Naive thymus-derived CD8-positive, alpha-beta T cell (primary cell): ENCODE measurements at places on chromosomes 5 and 9.

GRCh38 chr9:123517512-123517911 is 161.5 kb downstream of the CRB2 start:
- no peak for DNase-seq

- DNase-seq: no peak
Observed at GRCh38 chr5:144467792-144468191, 297.1 kb downstream of the KCTD16 start.

- no peak for DNase-seq
Observed at GRCh38 chr5:181043285-181044092, 3.4 kb downstream of the BTNL9 start.

- DNase-seq: no peak
Observed at GRCh38 chr9:5560443-5561100, 50.2 kb downstream of the PDCD1LG2 start.

DNA sequence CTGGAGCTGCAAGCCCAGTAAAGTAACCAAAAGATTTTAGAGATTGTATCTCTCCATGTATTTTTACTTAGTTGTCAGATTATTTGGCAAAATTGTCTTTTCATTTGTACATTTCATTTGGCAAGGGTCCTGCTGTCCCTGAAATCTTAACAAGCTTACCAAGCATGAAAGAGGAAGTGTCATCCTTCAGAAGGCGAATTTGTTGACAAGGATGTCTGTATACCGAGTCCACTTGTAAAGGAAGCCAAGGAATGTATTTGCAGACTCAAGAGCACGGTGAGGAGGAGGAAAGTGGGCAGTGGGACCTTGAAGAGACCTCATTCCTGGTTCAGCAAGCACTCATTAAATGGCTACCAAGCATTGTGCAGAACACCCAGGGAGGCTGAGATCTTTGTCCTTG is 7.5 kb upstream of the OTULINL start:
- DNase-seq: no peak

- DNase-seq: no peak
Observed at GRCh38 chr5:178471711-178472110, 118.5 kb downstream of the COL23A1 start.

DNA sequence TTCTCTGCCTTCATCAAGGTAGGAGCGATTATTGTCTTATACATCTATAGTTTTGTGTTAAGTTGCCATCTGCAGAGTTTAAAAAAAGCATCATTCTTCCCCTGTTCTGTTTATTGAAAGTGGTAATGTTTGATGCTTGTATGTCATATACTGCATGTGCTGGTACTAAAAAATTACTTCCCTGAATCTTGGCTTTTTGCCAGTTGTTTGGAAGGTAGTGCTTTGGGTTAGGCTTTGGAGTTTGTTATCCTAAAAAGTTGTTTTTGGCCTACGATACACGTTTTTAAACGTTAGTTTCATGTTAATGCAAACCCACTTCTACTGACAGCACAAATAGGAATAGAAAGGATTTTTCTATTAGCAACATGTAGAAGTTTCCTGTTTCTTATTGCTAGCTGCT is 158.3 kb downstream of the GIN1 start:
- no peak for DNase-seq

GRCh38 chr5:62717301-62717933 is 138.8 kb downstream of the LRRC70 start:
- DNase-seq: no peak

DNA sequence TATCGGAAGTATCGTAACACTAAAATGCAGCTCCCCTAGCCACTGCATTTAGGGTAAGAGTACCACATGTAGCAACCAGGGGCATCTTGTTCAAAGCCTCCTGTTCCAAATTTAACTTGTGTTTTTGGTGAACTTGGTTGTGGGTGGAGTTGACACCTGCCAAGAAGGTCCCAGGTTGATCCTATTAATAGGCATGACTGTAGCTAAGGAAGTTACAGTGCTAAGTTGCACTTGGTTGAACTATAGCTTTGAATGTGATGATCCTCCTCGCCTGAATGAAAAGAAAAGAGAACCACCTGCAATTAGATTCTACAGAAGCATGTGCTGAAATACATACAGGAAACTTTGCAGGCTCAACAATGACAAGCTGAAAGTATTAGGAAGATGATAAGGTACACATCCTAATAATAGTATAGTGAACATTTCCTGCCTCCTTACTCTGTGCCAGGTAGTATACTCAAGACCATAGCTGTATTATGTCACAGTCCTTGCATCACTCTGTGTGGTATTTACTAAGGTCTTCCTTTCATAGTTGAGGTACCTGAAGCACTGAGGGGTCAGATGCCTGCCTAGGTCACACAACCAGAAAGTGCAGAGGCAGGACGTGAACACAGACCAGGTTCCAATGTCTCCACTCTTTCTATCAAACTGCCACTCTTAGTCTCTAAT is 64.5 kb upstream of the PIP5K1B start:
- no peak for DNase-seq

DNA sequence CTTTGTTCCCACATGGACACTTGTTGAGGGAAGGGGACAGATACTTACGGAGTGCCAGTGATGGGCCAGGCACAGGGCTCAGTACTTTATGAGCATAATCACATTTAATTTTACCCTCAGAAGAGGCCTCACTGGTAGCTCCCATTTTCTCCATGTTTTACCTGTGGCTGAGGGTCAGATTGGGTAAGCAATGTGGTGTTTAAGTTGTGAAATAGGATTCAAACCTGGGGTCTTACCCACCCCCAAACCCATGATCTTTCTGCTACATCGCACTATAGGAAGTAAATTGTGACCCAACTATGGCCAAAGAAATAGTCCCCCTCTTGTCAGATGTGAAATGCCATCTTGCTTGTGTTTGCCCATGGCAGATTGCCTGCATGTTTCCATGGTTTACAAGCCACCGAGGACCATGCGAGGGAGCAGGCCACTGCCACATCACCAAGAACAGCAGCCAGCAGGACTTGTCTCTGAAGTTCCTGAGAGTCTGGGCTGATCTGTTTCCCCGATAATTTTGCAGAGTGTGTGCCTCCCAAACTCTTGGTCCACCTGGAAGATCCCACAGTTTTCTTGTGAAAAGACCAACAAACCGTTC is 95.4 kb downstream of the MACROH2A1 start:
- DNase-seq: no peak

DNA sequence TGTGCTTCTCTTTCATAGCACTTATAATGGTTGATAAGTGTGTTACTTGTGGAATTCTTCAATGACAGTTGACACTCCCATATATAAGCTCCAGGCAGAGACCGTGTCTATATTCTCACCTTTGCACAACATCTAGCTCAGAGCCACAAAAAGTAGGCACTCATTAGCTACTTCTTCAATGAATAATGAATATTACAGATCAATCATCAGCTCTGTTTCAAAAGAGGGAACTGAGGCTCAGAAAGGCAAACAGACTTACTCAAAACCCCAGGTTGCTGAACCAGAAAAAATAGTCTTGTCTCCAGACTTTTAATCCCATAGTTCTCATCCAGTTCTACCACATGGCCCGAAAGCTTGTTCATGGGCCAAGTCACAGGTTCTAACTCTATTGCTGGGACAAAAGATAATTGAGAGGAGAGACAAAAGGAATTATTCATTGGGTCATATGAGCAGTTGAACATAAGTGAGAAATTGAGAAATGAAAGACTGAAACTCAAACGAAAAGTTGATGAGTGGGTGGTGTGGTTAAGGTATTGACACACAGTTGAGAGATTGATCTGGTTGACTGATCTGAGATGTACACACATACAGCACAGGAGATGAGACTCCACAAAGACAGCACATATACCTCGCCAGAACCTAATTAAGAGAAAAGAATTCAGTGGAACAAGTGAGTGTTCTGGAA is 381.6 kb downstream of the EFNA5 start:
- DNase-seq: no peak

- DNase-seq: no peak
Observed at GRCh38 chr5:64838803-64839202, 70.1 kb downstream of the CWC27 start.

GRCh38 chr9:14710804-14711203 is 11.7 kb downstream of the CER1 start:
- DNase-seq: no peak

- no peak for DNase-seq
Observed at GRCh38 chr5:9497347-9497746, 48.5 kb downstream of the SEMA5A start.

- no peak for DNase-seq
Observed at GRCh38 chr9:120424248-120424647, 155.7 kb downstream of the CDK5RAP2 start.

DNA sequence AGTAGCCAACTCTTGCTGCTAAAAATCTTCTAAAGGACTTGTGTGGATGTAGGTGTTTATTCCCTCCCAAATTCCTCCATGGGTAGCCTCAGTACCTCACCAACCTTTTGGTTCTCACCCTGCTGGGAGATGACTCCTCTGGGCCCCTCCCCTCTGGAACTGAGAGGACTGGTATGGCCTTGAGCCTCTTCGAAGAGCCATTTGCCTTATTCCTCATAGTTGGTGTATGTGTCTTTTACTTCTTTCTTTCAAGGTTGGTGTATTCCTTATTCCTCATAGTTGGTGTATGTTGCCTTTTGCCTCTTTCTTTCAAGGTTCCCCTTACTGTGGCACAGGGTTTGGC is 48.3 kb downstream of the GNAQ start:
- no peak for DNase-seq

DNA sequence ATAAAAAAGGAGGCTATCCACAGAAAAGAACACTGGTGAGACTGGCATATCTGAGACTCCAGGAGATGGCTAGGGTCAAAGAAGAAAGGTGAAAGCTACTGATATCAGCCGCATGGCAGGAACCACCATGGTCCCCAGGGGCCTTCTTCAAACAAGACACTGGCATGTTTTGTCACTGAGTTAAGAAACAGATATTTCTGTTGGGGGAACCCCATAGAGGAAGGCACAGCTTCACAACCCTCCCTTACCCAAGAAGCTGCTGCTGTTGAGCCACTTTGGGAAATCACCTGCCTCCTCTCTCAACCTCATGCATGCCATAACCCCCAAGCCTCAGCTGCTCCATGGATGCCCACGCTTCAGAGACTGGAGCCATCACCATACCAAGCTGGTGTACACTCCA is 13.3 kb upstream of the BTNL3 start:
- DNase-seq: no peak

DNA sequence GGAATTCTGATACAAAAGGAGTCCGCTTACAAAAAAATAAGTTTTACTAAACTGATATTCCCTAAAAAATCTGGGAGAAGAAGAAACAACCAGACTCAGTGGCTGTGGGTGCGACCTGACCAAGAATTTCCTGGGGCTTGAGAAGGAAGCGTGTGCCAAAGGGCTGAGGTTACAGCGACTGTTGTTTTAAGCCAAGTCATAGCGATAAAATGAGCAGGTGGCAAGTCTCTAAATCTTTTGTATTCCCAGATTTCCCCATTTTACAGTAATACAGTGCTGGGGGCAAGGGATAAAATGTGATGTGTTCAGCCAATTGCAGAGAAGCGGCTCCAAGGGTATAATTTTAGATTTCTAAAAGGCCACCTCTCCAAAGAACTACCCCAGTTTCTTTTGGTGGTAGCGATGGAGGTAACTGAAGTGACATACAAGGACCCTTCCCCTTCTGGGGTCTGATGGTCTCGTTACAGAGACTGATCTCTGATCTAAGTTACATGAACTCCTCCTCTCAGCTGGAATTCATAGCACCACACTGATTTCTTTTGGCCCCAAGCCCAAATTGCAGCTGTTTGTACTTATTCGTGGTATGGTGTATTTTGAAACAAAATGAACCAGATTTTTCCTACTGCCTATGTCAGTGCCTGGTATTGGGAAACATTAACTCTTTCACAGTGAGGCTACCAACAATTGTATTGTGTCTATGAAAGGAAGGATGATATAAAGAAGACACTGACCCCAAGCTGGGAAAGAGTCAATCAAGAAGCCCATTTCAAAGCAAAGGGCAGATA is 41.6 kb downstream of the LPAR1 start:
- no peak for DNase-seq

GRCh38 chr9:18594837-18595236 is 120.9 kb downstream of the ADAMTSL1 start:
- DNase-seq: no peak

DNA sequence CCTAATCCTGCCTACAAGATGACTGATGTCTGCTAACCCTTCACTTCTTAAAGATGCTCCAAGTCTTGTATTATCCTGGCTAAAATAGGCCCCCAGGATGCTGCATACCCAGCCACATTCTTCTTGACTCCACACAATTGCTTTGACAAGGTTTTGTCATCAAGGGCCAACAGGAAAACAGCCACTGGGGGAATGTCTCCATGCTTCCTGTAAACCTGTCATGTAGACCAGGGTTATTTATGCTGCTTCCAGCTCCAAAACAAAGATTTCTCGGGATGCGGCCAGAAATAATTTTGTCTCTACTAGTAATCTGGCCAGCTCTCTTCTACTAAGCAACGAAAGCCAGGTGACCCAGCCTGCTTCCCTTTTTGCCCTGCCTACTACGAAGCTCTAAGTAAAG is 53.8 kb downstream of the SHB start:
- no peak for DNase-seq

DNA sequence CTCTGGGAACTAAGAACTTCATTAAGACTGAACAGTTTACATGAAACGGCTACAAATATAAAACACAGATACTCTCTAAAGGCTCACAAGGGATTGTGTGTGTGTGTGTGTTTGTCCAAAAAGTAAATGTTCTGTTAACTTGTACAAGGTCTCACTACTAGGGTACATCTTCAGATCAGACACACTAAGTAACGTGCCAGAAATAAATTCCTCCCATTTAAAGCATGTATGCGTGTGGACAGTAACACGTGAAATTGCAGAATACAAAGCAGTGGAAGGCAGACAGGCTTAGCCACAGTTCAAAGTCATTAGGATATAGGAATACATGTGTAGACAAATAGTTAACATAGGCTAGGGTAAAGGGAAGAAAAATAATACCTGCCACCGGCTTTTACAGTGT is 1.8 kb downstream of the BNC2 start:
- no peak for DNase-seq

DNA sequence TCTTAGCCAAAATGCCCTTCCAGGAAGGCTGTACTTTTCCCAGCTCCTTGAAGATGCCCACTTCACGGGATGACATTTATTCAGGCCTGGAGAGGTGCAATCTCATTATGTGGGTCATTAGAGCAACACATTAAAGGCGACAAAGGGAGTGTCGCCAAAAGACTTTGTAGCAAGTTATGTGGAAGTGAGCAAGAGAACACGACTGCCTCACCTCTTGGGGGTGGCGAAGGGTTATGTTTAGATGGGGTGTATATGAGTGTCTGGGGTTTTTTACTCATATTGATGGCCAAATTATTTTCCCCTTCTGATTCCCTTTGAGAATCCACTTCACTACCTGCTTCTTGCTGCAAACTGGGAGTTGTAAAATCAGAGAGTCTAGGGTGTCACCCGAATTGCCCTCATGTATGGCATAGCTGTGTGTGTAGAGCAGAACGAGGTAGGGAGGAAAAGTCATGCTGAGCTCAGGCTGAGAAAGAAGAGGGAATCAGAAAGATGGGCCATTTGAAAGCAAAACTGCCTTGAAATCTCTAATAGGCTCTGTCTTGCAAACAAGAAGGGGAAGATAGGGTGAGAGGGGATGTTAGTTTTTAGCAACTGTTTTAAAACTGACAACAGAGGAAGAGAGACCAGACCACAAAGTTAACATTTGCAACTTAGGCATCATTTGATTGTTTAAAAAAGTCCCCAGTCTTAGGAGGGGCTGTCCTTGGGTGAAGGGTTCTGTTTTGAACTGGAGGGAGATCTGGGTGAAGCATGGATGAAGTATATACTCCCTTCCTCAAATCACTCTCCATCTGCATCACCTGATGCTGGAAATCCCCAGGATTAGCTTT is 97.1 kb upstream of the IL12B start:
- no peak for DNase-seq

GRCh38 chr5:131587541-131587940 is 47.5 kb downstream of the RAPGEF6 start:
- no peak for DNase-seq

GRCh38 chr5:171615705-171616640 is 169.6 kb upstream of the SMIM23 start:
- no peak for DNase-seq

GRCh38 chr5:34611464-34612415 is 44.4 kb upstream of the RAI14 start:
- DNase-seq: no peak
